Mesangial cell (primary cell): ENCODE measurements at places on chromosomes 6 and 20. TPM values are rescaled to one million over a fixed set of nuclear protein-coding genes. Genes with fewer than 3 reads are reported as not detected.

Gene CENPW
- total RNA-seq = 3.9 and 24.9 TPM in 2 replicates

Gene CTSZ
- total RNA-seq = 127 and 197 TPM in 2 replicates

Gene MPIG6B
- total RNA-seq = not detected in 2 replicates

Gene PROCR
- total RNA-seq = 92.4 and 93.2 TPM in 2 replicates

Gene TNFRSF6B
- total RNA-seq = 127 and 248 TPM in 2 replicates

Gene SPATA25
- total RNA-seq = 0.16 and 1.1 TPM in 2 replicates

Gene EMILIN3
- total RNA-seq = 4.9 and 7.6 TPM in 2 replicates

Gene SNX9
- total RNA-seq = 33.0 and 38.6 TPM in 2 replicates

Gene PPP1R3G
- total RNA-seq = 0.33 and 1.0 TPM in 2 replicates

Gene NR2E1
- not detected in 2 replicates for total RNA-seq

Gene PNPLA1
- total RNA-seq = not detected in 2 replicates

Gene CHMP4B
- total RNA-seq = 33.1 and 34.1 TPM in 2 replicates

Gene SOX18
- total RNA-seq = not detected in 2 replicates

Gene CST2
- 1.5 and 17.5 TPM in 2 replicates for total RNA-seq
